ENCODE measurements at places on chromosomes 3 and 15. TPM values are rescaled to one million over a fixed set of nuclear protein-coding genes. Genes with fewer than 3 reads are reported as not detected.

Gene IL5RA
- total RNA-seq, result 0.44 TPM

Gene RGMA
- total RNA-seq, result 13.7 TPM

Gene MEX3B
- total RNA-seq, result 22.9 TPM

Gene HDC
- 3.8 TPM for total RNA-seq

Gene LRRIQ4
- 0.33 TPM for total RNA-seq

Measured in camera-type eye (tissue), 1 donor.